Cortex of kidney (tissue), 1 donor: ENCODE measurements at places on chromosomes 7 and 10.

DNA sequence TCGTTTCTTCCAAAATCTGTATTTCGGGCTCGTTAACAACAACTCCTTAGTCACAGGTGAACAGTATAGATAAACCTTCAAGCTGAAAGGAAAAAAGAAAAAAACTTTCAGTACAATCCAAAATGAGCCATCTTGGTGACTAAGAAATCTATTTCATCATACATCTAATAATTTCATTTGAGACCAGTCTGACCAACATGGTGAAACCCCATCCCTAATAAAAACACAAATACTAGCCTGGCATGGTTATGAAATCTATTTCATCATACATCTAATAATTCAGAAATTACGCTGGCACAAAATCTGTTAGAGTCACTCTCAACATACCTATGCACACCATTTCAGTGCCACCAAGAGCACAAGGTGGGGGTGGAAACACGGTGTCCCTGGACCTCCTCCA is 8.8 kb downstream of the DCLRE1C start:
- DNase-seq: no peak

- no peak for DNase-seq
These were observed 193.0 kb downstream of the FZD1 start for GRCh38 chr7:91457208-91457607.

DNA sequence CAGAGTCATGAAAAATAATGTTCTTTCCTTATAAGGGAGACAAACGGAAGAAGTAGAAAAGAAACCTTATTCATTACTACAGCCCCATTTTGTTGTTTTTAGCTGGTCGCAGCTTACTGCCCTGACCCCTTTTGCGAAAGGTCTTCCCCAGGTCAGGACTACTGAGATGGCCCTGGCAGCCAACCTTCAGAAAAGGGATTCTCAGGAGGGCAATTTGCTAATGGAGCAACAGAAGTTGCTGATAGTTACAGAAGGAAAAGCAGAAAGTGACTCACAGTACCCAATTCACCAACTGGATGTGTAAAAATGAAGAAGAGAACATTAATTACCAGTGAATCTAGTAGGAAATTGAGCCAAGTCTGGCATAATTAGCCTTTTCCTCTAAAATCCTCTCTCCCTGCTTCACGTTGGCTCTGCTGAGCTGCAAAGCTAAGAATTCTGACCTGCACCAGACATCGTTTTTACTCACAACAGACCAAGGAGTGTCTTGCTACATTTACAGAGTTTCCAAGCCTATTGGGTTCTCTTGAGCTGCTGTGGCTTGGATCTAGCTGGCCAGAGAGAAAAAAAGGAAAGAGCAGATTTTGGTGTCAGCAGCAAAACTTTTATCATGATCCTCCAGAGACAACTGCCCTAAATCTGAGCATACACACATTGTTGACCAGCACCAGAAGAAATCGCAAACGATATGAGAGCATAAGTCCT is 499.9 kb upstream of the FZD8 start:
- no peak for DNase-seq

DNA sequence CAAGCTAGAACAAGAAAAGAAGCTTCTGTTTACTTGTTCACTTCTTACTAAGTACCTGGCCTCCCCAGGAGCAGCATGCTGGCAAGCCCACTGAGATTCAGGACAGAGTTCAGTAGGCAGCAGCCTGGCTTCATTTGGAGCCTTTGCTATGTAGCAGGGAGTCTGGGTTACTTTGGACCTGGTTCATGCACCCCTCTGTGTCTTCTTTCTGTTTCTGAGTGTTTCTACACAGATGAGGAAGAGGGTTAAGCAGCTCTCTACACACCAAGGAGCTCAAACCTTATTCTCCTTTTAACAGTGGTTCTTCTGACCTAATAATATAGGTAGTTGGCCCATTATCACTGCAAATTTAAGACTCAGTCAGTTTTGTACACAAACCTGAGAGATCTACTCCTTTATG is 152.9 kb downstream of the ARID5B start:
- DNase-seq: no peak

DNA sequence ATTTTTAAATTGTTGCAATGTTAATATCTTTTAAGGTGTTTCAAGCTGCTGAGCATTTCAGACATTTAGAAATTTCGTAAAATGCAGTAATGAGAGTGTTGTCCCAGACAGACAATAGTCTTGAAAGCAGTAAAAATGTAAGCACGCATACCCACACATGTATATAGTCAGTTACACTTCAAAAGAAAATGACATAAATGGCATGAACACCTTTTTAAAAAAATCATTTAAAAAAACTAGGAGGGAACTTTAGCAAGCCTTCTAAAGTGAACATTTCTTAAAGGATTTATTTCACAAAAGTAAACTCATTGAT is 51.0 kb downstream of the CPED1 start:
- DNase-seq: no peak

GRCh38 chr7:27689150-27689549 is 26.5 kb upstream of the HIBADH start:
- no peak for DNase-seq

DNA sequence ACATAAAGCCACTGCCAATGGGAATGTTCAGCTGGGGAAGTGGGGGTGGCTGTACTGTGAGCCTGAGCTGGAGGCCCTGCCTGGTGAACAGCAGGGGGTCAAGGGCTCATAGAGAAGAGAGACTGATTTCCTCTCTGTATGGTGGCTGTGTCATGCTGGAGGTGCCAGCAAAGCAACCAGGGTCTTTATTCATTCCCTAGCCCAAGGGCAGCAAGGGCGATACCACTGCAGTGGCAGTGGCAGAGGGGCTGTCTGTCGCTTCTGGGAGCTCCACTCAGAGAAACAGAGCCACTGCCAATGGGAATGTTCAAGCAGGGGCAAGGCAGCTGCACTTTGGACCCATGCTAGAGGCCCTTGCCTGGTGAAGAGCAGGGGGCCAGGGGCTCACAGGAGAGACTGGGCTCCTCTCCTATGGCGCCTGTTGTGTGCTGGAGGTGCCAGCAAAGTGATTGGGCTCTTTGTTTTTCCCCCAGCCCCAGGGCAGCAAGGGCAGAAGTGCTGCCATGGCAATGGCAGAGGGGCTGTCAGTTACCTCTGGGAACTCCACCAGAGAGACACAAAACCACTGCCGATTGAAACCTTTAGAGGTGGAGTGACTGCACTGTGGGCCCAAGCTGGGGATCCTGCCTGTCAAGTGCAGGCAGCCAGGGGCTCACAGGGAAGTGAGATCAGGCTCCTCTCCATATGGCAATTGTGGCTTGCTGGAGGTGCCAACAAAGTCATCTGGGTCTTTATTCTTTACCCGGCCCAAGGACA is 545.1 kb downstream of the SH2D4B start:
- no peak for DNase-seq

GRCh38 chr7:80244206-80244916 is 109.7 kb downstream of the GNAI1 start:
- DNase-seq: no peak

DNA sequence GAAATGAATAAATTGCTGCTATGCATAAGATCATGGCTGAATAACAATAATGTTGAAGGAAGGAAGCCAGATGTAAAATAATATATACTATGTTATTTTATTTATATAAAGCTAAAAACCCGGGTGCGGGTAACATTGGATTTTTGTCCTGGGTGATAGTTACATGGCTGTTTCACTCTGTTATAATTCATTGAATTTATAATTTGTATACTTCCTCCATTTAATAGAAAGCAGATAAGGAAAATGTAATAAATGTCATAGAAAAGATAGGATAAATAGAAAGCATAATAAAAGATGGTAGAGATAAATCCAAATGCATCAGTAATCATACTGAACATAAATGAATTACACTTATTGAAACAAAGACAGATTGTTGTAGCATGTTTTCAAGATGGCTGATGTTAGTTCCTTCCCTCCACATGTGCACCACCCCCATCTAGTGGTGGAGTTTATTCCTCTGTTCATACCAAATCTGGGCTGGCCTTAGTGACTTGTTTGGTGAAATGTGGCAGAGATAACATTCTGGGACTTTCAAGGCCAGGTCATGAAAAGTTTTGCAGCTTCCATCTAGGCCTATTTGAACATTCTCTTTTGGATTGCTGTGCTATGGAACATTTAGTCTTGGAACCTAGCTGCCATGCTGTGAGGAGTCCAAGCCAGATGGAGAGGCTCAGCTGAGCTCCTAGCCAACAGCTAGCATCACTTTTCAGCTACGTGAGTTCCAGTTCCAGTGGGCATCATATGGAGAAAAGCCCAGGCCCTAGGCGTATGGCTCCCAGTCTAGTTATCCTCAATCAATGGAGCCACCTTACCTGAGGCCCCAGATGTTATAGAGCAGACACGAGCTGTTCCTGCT is 46.9 kb downstream of the AHCYL2 start:
- no peak for DNase-seq

DNA sequence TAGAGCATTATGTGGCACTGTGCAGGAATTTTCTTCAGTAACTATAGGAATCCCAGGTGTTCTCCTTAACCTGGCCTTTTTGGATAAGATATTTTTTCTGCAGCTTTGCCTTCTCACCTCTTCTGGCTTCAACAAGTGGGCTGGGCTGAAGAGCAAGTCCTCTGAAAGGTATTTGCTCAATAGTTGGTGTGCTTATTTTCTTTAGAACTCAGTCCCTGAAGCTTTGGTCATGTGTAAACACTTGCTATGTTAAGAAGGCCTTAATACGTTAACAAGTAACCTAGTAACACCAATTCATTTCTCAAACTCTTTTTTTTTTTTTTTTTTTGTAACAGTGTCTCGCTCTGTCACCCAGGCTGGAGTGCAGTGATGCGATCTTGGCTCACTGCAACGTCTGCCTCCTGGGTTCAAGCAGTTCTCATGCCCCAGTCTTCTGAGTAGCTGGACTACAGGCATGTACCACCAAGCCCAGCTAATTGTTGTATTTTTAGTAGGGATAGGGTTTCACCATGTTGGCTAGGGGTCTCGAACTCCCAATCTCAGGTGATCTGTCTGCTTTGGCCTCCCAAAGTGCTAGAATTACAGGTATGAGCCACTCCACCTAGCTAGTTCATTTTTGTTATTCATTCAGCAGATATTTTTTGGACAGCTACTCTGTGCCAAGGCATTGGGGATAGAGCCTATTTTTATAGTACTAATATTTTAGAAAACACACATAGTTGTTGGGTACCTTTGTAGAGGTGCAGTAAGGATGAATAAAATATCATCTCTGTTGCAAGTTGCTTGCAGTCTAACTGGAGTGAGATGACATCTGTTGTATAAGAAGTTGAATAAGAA is 164.6 kb downstream of the SND1 start:
- DNase-seq: no peak

- DNase-seq: no peak
These were observed 42.8 kb downstream of the GRB10 start for GRCh38 chr7:50739744-50740435.

DNA sequence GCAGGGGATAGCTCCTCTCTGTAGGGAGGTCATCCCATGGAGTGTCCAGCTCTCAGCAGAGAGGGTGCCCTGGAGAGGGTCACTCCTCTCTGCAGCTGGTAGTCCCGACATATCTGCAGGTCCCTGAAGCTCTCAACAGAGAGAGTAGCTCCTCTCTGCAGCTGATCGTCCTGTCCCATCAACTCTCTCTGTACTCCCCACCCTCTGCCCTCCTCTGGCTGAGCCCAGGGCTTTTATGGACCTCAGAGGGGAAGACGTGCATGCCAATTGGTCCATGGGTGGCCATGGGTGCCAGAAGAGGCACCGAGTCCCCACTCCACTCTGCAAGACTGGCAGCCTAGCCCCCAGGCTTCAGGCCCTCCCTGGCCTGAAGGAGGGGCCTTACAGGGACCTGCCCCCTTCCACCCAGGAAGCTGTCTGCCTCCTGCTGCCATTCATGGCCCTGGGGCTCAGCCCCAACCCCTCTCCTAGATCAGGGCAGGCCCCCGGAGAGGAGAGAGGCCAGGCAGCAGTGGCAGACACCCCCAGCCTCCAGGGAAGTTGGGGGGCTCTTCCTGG is 9.0 kb upstream of the BLVRA start:
- no peak for DNase-seq

GRCh38 chr10:103241262-103242011 is 4.2 kb upstream of the RPEL1 start:
- no peak for DNase-seq

- no peak for DNase-seq
These were observed 42.2 kb upstream of the SLC29A3 start for GRCh38 chr10:71276873-71277272.

DNA sequence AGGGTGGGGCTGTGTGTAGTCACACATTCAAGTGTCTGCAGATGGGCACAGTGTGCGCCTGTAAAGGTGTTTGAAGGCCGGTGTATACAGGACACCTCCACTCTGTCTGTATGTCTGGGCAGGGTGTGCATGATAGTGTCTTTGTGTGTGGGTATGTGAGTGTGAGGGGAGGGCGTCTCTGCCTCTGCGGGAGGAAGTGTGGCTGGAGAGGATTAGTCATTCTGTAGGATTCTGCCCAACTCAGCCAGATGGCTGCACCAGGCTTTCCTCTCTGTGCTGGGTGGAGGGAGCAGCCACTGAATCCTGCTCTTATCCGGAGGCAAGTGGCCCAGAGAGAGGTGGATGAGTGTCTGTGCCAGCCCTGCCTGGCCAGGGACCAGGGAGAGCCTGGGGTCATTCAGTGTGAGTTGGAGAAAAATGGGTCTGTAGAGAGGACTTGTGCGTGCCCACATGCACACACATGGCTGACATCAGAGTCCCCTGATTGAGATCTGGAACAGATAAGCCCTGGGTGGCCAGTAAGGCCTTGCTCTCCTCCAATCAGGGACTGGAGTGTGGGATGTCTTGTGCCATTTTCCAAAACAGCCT is 1.7 kb downstream of the SFXN3 start:
- DNase-seq: no peak

- no peak for DNase-seq
These were observed 1396.3 kb downstream of the GATA3 start for GRCh38 chr10:9450801-9451200.

- DNase-seq: no peak
These were observed 67.5 kb downstream of the PFKFB3 start for GRCh38 chr10:6269953-6270867.
